ENCODE measurements at places on chromosomes 2 and 18.
A peak's percentile ranks its signal among the peaks of the same experiment; 100 is the strongest.

GRCh38 chr2:88095022-88095421 is 27.4 kb downstream of the SMYD1 start:
- no peak for DNase-seq

DNA sequence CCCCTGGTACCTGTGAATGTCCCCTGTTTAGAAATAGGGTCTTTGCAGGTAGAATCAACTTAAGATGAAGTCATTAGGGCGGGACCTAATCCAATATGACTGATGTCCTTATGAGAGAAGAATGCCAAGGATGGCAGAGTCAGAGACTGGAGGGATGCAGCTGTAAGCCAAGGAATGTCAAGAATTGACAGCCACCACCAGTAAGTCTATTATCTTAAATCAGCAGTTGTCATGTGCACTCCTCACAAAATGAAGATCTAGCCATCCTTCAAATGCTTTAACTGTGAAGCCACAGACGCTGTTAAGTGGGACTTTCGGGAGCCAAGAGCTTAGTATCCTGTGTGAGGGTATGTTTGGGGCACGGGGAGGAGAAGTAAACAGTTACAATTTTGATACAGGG is 83.2 kb downstream of the ITGA4 start:
- no peak for DNase-seq

DNA sequence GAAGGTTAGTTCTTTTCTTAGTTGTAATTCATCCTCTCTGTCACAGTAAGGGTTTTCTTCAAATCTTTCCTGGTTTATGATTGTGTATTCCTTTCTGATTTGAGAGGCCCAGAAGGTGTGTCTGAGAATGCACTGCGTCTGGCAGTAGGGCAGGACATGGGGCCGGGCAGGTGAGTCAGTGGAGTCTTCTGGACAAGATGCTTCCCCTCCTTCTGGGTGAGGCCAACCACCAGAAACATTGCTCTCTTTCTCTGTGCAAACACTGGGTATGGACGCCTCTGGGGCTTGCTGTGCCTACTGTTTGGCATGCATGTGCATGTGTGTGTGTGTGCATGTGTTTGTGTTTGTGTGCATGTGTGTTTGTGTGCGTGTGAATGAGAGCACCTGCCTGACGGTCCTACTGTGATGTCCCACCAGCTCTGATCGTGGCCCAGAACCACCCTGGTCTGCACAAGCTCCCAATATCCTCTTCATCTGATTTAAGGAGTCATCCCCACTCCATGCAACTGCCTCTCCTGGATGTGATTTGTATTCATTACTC is 93.2 kb upstream of the DLX2 start:
- DNase-seq, result no peak

- no peak for DNase-seq
Measured at GRCh38 chr18:44107187-44107586, 573.5 kb upstream of the SETBP1 start.

GRCh38 chr2:108129636-108130035 is 110.1 kb upstream of the SULT1C3 start:
- DNase-seq, result no peak

DNA sequence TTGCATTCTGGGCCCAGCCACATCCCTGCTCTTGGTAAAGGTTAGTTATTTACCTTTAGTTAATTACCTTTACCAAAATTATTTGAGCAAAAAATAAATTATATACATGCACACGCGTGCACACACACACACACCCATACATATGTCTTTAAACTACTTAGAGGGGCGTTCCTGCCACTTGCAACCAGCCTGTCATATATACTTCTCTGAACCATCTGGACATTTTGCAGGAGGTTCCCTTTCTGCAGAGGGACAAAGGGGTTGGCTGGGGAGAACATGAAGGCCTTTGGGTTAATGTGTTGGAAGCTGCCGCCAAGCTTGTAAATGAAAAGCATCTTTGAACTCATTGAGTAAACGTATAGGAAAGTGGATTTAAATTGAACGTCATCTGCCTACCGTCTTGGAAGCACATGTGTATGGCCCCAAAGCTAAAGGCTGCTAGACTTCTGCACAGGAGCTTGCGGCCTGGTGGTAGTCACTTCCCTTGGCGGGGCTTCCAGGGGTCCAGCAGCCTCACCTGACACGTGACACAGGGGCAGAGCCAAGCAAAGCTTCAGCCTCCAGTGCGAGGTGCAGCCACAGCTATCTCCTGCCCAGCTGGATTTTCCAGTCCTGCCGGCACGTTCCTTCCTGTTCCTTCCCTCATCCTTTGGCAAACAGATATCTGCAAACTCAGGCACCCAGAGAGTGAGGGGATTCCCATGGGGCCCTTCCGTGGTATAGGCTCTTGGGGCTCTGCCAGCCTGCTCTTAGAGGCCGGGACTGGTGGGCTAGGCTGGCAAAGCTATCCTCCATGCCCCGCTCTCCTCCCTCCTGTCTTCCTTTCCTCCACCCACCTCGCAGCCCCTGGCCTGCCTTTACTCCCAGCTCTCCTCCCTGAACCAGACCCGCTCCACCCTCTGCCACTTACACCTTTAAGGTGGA is 46.1 kb downstream of the SERTAD2 start:
- DNase-seq, result no peak

DNA sequence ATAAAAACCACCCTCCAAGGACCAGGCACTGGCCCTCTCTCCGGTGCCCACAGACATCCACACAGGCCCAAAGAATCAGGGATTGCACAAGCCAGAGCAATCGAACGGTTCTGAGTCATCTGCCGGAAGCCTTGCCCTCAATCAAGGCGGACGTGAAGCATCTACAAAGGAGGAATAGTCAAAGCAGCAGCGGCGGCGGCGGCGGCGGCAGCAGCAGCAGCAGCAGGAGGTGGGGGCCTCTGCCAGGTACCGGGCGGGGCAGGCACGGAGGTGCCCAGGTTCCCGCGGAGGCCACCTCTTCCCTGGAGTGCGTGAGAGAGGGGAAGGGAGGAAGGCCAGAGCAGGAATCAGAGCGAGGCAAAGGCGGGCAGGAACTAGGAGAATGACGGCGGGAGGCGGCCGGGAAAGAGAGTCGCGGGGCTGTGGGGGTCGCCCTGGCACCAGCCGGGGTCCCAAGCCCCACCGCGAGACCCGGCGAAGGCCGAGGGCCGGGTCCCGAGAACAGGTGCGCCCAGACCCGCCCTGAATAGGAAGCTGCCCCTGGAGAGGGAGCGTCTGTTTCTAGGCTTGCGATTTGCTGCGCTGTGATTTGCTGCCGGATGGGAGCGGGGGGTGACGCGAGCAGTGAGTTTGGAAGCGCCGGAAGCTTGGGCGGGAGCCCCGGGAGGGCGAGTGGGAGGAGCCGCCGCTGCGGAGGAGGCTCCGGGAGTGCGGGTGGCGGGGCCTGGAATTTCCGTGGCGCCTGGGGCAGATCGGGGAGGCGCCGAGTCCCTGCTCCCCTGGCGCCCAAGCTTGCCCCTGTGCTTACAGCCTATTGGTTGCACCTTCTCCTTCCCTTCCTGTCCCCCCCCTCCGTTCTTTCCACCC is at the start of gene SERPINB8:
TSS of gene SERPINB8 (plus strand) at position 140 of the 867 bp plus-strand sequence. CDS start 8,228 bp downstream, outside the sequence.
- DNase-seq, result peak; percentile 45

DNA sequence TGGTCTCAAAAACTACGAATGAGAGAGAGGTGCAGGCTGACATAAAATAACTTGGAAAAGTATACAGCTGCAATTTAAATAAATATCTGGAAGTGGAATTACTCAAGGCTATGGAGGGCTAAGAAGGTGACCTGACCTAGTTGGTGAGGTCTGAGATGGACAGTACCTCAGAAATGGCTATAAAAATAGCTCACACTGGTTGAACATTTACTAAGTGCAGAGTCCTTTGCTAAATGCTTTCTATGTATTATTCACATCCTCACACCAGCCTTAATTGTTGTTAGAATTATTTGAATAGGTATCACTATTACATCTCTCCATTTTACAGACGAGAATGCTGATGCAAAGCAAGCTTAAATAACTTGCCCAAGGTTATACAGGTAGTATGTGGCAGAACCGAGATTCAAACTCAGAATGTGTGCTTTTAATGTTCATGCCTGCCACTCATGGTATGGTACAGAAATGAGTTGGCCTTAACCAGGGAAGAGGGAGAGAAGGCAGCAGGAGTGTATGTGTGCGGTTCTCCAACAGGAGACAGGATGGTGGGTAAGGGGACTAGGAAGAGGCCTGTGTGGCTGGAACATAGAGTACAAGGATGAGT is 37.4 kb downstream of the MRPL44 start:
- DNase-seq, result no peak

DNA sequence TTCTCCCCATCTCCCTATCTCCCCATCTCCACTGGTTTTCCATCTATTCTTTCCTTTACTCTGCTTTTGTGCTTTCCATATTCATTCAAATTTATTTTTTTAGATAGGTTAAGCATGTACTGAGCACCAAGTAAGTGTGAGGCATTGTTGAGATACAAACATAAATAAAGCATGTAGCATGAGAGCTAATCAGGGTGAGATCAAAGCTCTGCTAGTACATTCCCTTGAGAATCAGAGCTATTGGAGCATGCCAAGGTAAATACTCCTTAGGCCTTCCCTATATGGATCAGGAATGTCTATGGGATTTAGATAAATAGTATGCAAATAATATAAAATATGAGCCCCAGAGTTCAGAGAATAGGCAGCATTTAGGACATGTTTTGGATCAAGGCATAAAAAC is 25.3 kb downstream of the BABAM2 start:
- DNase-seq, result no peak

GRCh38 chr2:238585836-238586821 is 159.4 kb downstream of the ASB1 start:
- no peak for DNase-seq

GRCh38 chr2:108082978-108083377 is 96.7 kb downstream of the SLC5A7 start:
- no peak for DNase-seq

DNA sequence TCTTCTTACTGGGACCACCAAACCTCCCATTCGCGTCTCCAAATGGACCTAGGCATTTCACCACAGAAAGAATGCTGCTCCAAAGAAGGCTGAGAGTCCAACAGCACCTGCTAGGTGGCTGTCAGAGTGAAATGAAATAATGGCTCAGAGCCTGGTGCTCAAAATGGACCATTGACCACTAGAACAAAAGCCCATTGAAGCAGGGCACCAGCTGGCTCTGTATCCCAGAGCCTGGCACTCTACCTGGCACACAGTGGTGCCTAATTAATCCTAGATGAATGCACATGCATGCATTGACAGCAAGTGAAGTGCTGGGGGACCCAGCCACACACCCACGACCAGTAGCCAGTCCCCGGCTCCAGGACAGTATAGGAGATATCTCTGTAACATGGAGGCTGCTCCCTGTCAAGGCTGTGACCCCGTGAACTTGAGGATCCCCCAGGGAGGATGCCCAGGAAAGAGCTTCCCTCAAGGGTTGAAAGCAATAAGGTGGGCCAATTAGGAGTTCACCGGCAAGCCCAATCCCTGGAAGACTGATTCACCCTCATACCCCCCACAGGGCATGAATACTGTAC is 261.3 kb downstream of the TNS1 start:
- DNase-seq, result no peak

DNA sequence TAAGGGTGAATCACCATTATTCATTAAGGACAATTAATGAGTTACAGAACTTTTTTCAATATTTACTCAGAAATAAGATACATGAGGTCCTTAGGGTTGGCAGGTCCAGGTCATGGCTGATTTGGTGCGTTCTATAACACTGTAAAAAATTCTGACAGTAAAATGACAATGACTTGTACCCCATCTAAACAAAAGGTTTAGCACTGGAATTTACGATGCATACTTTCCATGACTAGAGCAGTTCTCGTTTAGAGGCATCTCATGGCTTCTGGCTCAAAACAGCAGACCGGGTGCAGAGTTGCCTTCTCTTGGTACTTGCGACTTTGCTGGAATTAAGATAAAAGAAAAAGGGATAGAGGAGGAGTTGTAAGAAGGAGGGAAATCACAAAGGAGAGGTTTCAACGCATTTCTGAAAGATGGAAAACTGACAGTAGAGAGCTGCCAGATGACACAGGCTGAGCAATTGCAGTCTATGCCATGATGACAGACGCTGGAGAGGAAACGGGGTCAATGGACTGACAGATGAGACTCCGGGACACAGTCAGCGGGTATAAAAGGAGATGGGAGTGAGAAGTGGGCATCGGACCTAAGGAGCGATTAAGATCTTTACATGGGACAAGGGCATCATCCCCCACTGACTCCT is 4.1 kb upstream of the CYS1 start:
- no peak for DNase-seq

Data from activated CD8-positive, alpha-beta memory T cell treated with anti-CD3 and anti-CD28 coated beads for 1 hour (primary cell).